ENCODE measurements at places on chromosomes 7 and 10. TPM values are rescaled to one million over a fixed set of nuclear protein-coding genes. Genes with fewer than 3 reads are reported as not detected.

Gene MACC1
- 0.26 TPM for total RNA-seq

GRCh38 chr7:28830846-28831245 is 127.3 kb downstream of the TRIL start:
- H3K4me3 ChIP-seq, result no peak overlapping the region
- H3K4me1 ChIP-seq, result no peaks in the 10 kb centered on the region
- H3K27ac ChIP-seq, result no peak overlapping the region
- no peaks in the 10 kb centered on the region for H3K27me3 ChIP-seq

GRCh38 chr10:123994417-123995081 is 98.8 kb downstream of the CHST15 start:
- H3K27me3 ChIP-seq, result peaks cover 11% of the 10 kb centered on the region
- H3K27ac ChIP-seq, result peak overlapping the region; percentile 86
- H3K36me3 ChIP-seq, result no peaks in the 10 kb centered on the region

Gene TMEM184A
- under 0.01 TPM for total RNA-seq

Gene GPNMB
- total RNA-seq, result 177 TPM

Gene PALD1
- 0.33 TPM for total RNA-seq

- no peak overlapping the region for H3K27ac ChIP-seq
- no peaks in the 10 kb centered on the region for H3K36me3 ChIP-seq
- no peak for DNase-seq
- peaks cover 2% of the 10 kb centered on the region for H3K4me1 ChIP-seq
- H3K27me3 ChIP-seq, result no peaks in the 10 kb centered on the region
- H3K4me3 ChIP-seq, result no peak overlapping the region
Measured at GRCh38 chr7:103071000-103071399, 3.6 kb downstream of the FBXL13 start.

DNA sequence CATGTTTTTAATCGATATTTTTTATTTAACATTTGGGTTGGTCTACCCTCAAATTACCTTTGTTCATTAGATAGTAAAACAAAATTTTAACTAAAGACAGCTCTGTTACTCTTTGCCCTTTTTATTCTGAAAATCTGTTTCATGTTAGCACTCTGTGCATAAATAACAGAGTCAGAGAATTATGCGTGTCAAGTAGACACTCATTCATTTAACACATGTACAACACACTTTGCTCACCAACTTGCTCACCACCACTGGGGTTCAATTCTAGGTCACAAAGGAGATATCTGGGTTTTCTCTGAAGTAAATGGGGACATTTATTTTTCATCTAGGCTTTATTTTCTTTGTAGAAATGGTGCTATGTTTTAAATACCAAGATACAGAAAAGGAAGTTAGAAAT is 457.4 kb upstream of the SEMA3D start:
- H3K4me1 ChIP-seq, result no peaks in the 10 kb centered on the region
- H3K27ac ChIP-seq, result no peak overlapping the region
- no peaks in the 10 kb centered on the region for H3K27me3 ChIP-seq
- no peak for DNase-seq
- no peaks in the 10 kb centered on the region for H3K36me3 ChIP-seq

Gene HOGA1
- total RNA-seq, result 1.5 TPM

DNA sequence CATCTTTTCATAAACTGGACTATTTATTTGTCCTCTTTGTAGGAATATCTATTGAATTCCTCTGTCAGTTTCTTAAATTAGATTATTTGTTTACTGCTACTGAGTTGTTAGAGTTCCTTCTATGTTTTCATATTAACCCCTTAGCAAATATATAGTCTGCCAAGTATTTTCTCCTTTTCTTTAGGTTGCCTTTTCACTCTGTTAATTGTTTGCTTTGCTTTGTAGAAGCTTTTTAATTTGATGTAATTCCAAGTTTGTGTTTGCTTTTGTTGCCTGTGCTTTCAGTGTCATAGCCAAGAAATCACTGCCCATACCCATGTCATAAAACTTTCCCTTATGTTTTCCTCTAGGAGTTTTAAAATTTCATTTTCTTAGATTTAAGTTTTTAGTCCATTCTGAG is 256.2 kb upstream of the SEMA3A start:
- H3K27me3 ChIP-seq, result no peaks in the 10 kb centered on the region
- H3K36me3 ChIP-seq, result no peaks in the 10 kb centered on the region
- DNase-seq, result no peak
- no peak overlapping the region for H3K27ac ChIP-seq

DNA sequence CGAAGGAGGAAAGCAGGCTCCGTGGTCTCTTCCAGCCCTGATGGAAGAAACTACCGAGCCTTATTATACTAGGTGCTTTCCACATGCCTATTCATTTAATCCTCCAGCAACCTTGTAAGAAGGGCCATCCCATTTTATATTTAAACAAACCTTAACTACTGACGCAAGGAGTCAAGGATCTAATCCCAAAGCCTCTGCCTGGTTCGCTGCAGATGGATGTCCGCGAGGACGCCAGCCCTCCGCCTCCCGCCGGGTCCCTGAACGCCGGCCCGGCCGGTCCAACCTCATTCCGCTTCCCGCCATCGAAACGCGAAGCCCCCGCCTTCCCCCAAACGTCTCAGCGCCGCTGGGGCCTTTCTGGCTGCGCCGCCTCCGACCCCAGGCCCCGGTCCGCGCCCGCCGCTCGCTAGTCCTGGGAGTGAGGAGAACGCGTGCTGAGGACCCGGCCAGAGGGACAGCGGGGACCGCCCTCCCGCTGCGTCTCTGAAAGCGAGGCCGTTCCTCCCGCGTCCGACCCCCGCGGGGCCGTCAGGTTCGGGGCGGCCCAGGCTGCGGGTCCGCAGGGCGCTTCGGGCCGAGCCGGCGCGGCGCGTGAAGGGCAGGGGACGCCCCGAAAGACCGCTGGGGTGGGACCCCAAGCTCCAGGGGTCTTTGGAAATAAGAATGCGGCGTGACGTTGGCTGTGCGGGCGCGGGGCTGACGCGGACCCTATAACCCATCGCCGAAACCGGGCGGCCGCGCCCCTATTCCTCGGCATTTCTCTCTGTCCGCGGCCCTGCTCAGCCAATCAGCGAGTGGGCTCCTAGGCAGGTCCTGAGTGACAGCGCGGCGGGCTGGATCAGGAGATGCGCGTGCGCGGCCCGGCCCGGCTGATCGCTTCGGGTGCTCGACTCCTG is at the start of gene ATP6V0E2:
Gene ATP6V0E2 (plus strand): TSS at position 896 of the 896 bp plus-strand sequence. CDS start 97 bp downstream, outside the sequence.
- H3K27me3 ChIP-seq, result no peaks in the 10 kb centered on the region
- peaks cover 3% of the 10 kb centered on the region for H3K36me3 ChIP-seq
- H3K4me1 ChIP-seq, result peaks cover 2% of the 10 kb centered on the region
- peak within 1 kb of the TSS; percentile 86 for H3K4me3 ChIP-seq
- H3K27ac ChIP-seq, result peak within 1 kb of the TSS; percentile 81
- DNase-seq, result peak; percentile 90

DNA sequence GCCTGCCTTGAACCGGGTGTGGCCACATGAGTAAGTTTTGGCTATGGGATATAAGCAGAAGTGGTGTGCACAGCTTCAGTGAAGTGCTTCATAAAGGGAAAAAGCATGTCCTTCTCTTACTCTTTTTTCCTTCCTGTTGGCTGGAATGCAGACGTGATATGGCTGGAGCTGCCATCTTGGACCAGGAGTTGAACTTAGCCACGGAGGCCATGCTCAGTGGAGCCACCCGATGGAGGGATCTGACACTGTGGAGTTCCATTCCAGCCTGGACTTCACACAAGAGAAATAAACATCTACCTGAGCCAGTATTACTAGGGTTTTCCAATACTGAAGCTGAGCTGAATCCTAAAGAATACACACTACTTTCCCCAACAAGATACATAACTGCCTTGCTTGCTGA is 52.3 kb downstream of the CCDC3 start:
- no peaks in the 10 kb centered on the region for H3K27me3 ChIP-seq
- DNase-seq, result no peak
- no peak overlapping the region for H3K4me3 ChIP-seq
- H3K27ac ChIP-seq, result no peak overlapping the region

GRCh38 chr7:11456574-11456973 is 375.4 kb downstream of the THSD7A start:
- H3K4me1 ChIP-seq, result no peaks in the 10 kb centered on the region
- H3K4me3 ChIP-seq, result no peak overlapping the region
- no peak for DNase-seq
- H3K36me3 ChIP-seq, result no peaks in the 10 kb centered on the region

Gene VAX1
- not detected for total RNA-seq

GRCh38 chr10:26780793-26781601 is 79.8 kb downstream of the ABI1 start:
- no peaks in the 10 kb centered on the region for H3K27me3 ChIP-seq
- H3K27ac ChIP-seq, result peak overlapping the region; percentile 58
- peaks cover 12% of the 10 kb centered on the region for H3K4me1 ChIP-seq
- H3K4me3 ChIP-seq, result no peak overlapping the region
- no peaks in the 10 kb centered on the region for H3K36me3 ChIP-seq

- DNase-seq, result peak; percentile 43
- peak overlapping the region; percentile 85 for H3K27ac ChIP-seq
- peak overlapping the region; percentile 94 for H3K4me3 ChIP-seq
- H3K4me1 ChIP-seq, result peaks cover 29% of the 10 kb centered on the region
- H3K36me3 ChIP-seq, result peaks cover 20% of the 10 kb centered on the region
Measured at GRCh38 chr7:128831994-128832879, 2.0 kb downstream of the FLNC start.

Gene SPDYE6
- total RNA-seq, result not detected

DNA sequence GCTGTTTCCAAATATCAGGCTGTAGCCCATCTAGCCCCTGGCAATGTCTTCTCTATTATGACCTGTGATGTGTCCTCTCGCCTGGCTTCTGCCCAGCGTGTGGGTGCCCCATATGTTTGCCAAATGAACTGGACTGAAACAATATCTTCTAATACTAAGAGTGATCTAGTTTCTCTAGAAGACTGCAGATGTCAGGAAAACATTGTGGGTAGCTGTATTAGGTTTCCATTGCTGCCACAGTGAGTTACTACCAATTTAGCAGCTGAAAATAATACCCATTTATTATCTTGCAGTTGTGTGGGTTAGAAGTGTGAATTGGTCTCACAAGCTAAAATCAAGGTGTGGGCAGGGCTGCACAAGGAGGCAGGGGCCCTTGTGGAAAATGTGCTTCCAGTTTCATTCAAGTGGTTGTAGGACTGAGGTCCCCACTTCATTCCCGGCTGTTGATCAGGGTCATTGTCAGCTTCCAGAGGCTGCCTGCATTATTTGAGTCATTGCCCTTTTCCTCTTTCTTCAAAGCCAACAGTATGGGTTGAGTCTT is 202.8 kb upstream of the BMPER start:
- H3K36me3 ChIP-seq, result no peaks in the 10 kb centered on the region
- H3K27ac ChIP-seq, result no peak overlapping the region
- no peak overlapping the region for H3K4me3 ChIP-seq
- no peaks in the 10 kb centered on the region for H3K4me1 ChIP-seq
- no peaks in the 10 kb centered on the region for H3K27me3 ChIP-seq

GRCh38 chr7:117873310-117874190 is at the start of gene CTTNBP2:
CTTNBP2 (minus strand) TSS chr7:117873441; CDS start chr7:117873415, 26 bp downstream.
- H3K36me3 ChIP-seq, result no peaks in the 10 kb centered on the region
- no peaks in the 10 kb centered on the region for H3K27me3 ChIP-seq
- H3K4me1 ChIP-seq, result peaks cover 8% of the 10 kb centered on the region
- H3K4me3 ChIP-seq, result peak within 1 kb of the TSS; percentile 91
- H3K27ac ChIP-seq, result peak within 1 kb of the TSS; percentile 73

- no peaks in the 10 kb centered on the region for H3K27me3 ChIP-seq
- DNase-seq, result peak; percentile 25
- no peaks in the 10 kb centered on the region for H3K4me1 ChIP-seq
- no peaks in the 10 kb centered on the region for H3K36me3 ChIP-seq
Measured at GRCh38 chr7:6558837-6559236, 7.6 kb upstream of the GRID2IP start.

DNA sequence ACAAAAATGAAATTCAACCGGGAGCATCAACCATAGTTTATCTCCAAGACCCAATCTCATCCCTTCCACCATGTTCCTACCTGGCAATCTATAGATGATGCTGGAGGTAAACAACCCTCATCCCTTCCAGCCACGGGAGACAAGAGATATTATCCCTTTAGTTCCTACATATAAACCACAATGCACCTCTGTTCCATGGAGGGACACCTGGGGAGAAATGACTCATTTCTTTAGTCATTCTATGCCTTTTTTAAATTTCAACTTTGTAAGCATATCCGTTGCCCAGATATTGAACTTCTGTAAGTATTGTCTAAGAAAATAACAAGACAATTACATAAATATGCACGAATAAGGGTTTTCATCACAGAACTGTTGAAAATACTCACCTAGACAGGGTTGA is 15.5 kb upstream of the SFMBT2 start:
- no peak overlapping the region for H3K4me3 ChIP-seq
- no peaks in the 10 kb centered on the region for H3K36me3 ChIP-seq
- no peaks in the 10 kb centered on the region for H3K27me3 ChIP-seq
- H3K27ac ChIP-seq, result no peak overlapping the region
- H3K4me1 ChIP-seq, result no peaks in the 10 kb centered on the region

DNA sequence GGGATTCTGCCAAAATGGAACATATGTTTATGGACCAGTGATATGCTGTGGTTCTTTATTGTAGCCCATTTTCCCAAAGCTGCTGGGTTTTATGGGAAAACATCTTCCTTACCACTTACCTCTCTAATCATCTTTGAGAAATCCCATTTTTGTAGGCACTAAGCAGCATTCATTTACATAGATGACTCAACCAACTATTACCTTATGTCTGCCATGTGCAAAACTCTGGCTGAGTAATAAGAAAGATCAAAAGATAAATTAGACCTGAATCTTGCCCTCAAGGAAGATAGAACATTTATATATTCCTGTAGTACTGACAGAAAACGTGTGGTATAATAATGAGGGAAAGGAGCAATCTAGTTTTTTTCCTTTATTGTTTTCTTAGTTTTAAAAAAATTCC is 24.3 kb downstream of the CBLL1 start:
- H3K27me3 ChIP-seq, result no peaks in the 10 kb centered on the region
- no peak for DNase-seq
- no peak overlapping the region for H3K4me3 ChIP-seq
- no peaks in the 10 kb centered on the region for H3K36me3 ChIP-seq

DNA sequence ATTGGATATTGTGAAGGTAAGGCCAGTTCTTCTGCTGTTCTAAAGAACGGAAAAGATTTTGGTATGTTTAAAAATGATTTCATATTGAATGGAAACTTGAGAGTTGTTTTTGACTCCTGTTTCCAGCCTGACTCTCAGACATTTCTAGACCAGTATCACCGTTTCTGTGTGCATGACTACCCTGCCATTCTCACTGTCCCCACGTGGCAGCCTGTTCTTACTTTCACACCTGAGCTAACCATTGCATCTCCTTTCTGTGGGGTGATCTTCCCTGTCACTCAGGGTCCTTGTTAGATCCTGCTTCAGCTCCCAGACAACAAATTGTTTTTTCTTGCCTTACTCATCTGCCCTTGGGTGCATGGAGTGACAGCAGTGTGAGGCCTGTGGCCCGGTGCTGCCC is 38.9 kb downstream of the GLRX3 start:
- H3K27me3 ChIP-seq, result no peaks in the 10 kb centered on the region
- H3K4me3 ChIP-seq, result no peak overlapping the region
- peaks cover 6% of the 10 kb centered on the region for H3K36me3 ChIP-seq
- H3K27ac ChIP-seq, result no peak overlapping the region
- DNase-seq, result no peak
